ENCODE measurements at places on chromosomes 5 and 9. TPM values are rescaled to one million over a fixed set of nuclear protein-coding genes. Genes with fewer than 3 reads are reported as not detected.

The GFI1B gene
- total RNA-seq, result not detected

The ABCA1 gene
- total RNA-seq, result 2.3 TPM

The CXXC5 gene
- 42.4 TPM for total RNA-seq

The BASP1 gene
- total RNA-seq, result 169 TPM

The WDR36 gene
- 44.7 TPM for total RNA-seq

The LCP2 gene
- total RNA-seq, result not detected

The C5orf52 gene
- not detected for total RNA-seq

The SLC1A1 gene
- total RNA-seq, result 4.8 TPM

The SHC3 gene
- 0.66 TPM for total RNA-seq

The CARTPT gene
- not detected for total RNA-seq

The FGF1 gene
- total RNA-seq, result 9.7 TPM

The ZNF608 gene
- 0.95 TPM for total RNA-seq

The GNA14 gene
- total RNA-seq, result 2.5 TPM

The EIF4EBP3 gene
- total RNA-seq, result not detected

The C5orf46 gene
- total RNA-seq, result 59.9 TPM

All from PC-3 (cell line).